ENCODE measurements at places on chromosomes 6 and 20.

GRCh38 chr20:5590899-5591298, 159.3 kb upstream of the SHLD1 start:
- no peak for DNase-seq

DNA sequence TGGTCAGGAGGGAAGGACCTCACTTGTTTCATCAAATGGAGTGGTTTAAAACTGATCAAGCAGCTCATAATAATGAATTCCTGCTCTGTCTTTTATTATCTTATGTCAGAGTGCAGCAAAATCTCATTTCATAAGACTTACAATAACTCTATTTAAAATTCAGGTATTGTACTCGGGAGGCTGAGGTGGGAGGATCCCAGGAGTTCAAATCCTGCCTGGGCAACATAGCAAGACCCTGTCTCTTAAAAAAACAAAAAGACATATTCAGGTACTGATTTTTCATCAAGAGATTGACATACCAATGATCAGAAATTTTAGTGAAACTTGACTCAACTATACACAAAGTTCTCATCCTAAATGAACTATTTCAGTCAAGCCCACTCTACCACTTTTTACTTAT, 5.6 kb upstream of the DYNLRB1 start:
- no peak for DNase-seq

- no peak for DNase-seq
Observed at GRCh38 chr6:100427452-100427851, 37.3 kb downstream of the SIM1 start.

DNA sequence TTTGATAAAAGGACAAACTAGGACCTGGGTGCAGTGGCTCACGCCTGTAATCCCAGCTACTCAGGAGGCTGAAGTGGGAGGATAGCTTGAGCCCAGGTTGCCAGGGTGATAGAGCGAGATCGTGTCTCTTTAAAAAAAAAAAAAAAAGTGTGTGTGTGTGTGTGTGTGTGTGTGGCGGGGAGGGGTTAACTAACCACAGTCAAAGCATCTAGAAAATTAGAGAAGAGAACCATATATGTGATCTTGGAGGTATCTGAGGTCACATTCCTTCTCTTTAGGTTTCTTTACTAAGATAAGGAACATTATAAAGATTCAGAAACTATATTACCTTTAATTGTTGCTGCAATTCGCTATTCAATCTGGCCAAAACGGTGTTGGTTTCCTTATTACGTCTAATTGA, 80.9 kb downstream of the REPS1 start:
- DNase-seq = no peak

GRCh38 chr6:135837735-135838449, 13.6 kb upstream of the PDE7B start:
- DNase-seq = no peak

DNA sequence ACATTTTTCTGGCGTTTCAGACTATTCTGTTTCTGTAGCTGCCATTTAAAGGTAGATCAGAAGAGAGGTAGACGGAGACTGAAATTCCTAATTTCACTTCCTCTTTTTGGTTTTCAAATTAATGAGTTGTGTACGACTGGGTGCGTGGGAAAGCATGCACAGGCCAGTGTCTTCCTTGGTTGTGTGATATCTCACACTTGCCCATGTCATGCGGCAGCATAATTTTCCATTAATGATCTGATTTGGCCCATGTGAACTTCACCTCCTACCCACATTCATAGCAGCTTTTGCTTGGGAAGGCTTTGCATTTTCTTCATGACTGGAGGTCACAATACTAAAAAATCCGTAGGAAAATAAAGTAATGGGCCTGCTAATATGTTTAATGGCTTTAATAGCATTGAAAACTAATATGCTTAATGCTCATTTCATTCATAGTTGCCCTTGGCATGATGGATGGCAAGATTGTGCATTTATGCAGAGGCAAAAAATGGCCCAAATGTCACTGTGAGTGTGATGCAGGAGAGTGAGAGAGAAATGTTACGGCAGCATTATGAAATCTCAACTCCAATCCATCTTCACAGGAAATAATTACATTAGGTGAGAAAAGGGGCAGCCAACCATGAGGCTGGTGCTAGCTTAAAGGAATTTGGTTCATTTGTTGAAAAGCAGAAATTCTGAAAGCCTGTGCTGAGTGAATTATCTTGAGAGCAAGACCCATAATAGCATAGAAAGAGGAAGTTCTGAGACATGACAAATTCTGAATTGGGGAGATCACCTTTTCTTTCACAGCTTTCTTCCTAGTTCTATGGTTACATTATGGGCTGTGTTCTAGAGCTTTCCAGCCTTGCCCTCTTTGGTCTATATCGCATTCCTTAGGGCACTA, 69.0 kb upstream of the UST start:
- no peak for DNase-seq

- no peak for DNase-seq
Observed at GRCh38 chr20:4937407-4938319, 63.6 kb downstream of the SLC23A2 start.

- no peak for DNase-seq
Observed at GRCh38 chr20:16444057-16444777, 129.0 kb downstream of the KIF16B start.

All from osteocyte (in vitro differentiated cells).